8988T (cell line): ENCODE measurements at places on chromosomes 11 and 22.

DNA sequence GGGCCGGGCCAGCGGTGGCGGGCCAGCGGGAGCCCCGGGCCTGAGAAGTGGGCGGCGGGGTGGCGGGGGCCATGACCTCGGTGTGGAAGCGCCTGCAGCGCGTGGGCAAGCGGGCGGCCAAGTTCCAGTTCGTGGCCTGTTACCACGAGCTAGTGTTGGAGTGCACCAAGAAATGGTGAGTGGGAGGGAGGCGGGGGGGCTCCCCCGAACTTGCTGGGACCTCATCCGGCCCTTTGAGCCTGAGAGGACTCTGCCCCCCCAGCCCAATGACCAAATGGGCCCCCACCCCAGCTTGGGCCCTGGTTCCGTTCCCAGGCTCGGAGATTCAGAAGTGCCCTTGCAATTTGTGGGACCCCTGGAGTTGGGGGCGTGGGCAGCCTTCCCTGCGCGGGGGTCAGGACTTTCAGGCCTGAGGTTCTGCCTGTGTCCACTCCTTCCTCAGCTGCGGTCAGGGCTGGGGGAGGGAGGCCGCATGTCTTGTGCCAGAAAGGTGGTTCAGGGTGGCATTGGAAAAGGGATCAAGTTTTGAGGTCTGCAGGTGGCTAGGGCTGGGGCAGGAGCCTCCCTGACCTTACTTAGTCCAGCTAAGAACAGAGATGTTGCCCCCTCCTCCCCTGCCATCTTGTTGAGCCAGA, 496 bp downstream of the EHBP1L1 start:
- DNase-seq, result no peak

- no peak for DNase-seq
Observed at GRCh38 chr11:43951231-43951630, 8.8 kb downstream of the C11orf96 start.

GRCh38 chr22:25120093-25120561, 79.5 kb upstream of the CRYBB3 start:
- no peak for DNase-seq

DNA sequence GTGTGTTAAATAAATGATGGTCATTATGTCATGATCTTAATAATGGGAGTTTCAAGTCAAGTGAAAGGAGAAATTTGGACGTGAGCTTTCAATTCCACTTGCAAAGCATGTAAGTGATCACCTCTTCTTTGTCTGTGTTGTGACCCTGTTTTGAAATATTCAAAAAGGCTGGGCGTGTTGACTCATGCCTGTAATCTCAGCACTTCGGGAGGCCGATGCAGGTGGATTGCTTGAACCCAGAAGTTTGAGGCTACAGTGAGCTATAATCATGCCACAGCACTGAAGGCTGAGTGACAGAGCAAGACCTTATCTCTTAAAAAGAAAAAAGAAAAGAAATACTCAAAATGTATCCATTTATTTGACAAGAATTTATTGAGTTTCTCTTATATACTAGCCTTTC, 32.9 kb upstream of the EED start:
- DNase-seq, result no peak

DNA sequence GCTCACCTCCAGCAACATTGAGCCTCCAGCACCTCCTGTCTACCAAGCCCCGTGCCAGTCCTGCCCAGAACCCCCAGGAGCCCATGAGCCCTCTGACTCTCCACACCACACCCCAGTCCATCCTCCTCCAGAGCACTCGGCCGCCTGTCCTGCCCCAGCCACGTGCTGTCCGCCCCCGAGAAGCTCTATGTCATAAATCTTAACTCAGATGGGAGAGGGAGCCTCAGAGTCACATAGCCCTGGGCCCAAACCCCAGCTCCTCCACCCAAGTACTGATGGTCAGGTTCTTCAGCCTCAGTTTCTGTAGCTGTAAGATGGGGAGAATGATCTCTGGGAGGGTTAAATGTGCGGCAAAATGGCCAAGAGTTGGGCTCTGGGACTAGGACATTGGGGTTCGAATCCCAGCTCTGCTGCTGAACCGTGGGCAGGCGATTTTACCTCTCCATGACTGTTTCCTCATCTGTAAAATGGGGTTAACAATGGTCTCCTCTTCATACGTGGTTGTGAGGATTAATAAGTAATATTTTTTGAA, 27.8 kb downstream of the CYTH4 start:
- no peak for DNase-seq

- no peak for DNase-seq
Observed at GRCh38 chr11:3382613-3383285, 3.8 kb upstream of the ZNF195 start.

GRCh38 chr22:31954535-31955523, 10.5 kb downstream of the YWHAH start:
- DNase-seq, result no peak

GRCh38 chr11:73359341-73359740, 16.9 kb upstream of the RELT start:
- no peak for DNase-seq

DNA sequence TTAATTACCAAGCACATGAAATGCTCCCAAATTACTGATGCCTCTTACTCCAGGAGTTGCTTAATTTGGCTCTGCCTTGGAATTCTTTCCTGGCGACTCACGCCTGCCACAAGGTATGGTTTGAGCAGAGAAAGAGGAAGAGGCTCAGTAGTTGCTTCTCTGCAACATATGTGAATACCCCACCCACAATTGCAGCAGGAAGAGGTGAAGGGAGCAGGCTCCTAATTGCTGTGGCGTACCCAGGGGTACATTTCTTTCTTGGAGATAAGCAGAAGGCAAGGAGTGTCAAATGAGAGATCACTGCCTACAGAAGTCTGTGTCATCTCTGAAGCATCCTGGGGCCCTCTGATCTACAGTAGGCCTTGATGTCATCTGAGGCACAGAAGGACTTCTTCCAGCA, 10.6 kb upstream of the NNMT start:
- no peak for DNase-seq

DNA sequence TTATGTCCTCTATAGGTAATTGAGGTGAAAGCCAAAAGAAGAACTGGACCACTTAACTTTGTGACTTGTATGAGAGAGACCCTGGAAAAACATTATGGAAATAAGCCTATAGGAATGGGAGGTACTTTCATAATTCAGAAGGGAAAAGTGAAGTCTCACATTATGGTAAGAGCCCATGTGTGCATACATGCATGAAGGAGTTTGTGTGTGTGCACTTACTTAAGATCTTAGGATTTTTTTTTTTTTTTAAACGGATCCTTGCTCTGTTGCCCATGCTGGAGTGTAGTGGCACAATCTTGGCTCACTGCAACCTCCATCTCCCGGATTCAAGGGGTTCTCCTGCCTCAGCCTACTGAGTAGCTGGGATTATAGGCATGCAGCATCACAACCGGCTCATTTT, 15.8 kb downstream of the C11orf54 start:
- no peak for DNase-seq

DNA sequence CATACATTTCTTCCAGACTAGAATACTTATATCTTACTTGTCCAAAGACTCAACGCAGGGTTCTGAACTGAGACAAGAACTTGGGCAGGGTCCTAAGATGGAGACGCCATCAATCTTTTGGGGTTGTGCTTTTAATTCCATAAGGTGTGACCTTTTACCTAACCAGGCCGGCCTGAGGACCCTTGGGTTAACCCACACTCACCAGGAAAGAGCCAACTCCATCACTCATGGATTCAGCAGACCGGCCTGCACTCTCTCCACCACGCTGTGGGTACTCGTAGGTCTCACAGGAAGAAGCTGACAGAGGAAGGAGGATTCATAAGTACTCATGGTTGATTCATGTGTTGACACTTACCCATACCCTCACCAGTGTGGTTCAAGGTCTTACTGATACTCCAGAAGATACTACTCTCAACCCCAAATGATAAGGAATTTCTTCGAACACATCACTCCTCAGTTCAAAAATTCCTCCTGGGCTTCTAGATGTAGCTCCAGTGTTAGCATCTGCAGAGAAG, 36.2 kb downstream of the USP35 start:
- DNase-seq, result no peak

- no peak for DNase-seq
Observed at GRCh38 chr11:121057922-121058321, 34.0 kb downstream of the TBCEL start.

GRCh38 chr22:33000342-33001280, 57.6 kb downstream of the SYN3 start:
- no peak for DNase-seq

DNA sequence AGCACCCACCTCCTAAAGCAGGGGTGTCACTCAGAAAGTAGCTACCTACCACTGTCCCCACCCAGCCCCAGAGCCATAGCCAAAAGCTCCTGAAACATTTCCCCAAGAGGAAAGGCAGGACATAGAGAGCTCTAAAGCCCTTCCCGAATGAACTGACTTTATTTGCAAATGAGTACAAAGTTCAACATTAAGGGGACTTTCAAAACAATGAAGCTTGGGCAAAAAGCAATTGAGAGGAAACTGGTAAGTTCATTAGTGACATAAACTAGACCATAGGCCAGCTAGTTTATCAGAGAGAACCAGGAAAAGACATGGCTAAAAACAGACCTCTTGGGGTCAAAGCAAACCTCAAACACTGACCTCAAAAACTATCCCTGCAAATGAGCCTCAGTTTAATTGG, 72.7 kb downstream of the IGLL5 start:
- DNase-seq, result no peak

- DNase-seq, result no peak
Observed at GRCh38 chr11:69540118-69541000, 58.9 kb downstream of the LINC01488 start.
